Omental fat pad (tissue), 4 donors: ENCODE measurements at places on chromosomes 7 and 10. TPM values are rescaled to one million over a fixed set of nuclear protein-coding genes. Genes with fewer than 3 reads are reported as not detected.

HNRNPF gene
- total RNA-seq = 151 TPM

SPDYE9 gene
- not detected for total RNA-seq

KNDC1 gene
- total RNA-seq = 1.6 TPM

MYPN gene
- not detected for total RNA-seq

FOXI2 gene
- not detected for total RNA-seq

ICA1 gene
- total RNA-seq = 61.8 TPM

MYO3A gene
- not detected for total RNA-seq

DNA sequence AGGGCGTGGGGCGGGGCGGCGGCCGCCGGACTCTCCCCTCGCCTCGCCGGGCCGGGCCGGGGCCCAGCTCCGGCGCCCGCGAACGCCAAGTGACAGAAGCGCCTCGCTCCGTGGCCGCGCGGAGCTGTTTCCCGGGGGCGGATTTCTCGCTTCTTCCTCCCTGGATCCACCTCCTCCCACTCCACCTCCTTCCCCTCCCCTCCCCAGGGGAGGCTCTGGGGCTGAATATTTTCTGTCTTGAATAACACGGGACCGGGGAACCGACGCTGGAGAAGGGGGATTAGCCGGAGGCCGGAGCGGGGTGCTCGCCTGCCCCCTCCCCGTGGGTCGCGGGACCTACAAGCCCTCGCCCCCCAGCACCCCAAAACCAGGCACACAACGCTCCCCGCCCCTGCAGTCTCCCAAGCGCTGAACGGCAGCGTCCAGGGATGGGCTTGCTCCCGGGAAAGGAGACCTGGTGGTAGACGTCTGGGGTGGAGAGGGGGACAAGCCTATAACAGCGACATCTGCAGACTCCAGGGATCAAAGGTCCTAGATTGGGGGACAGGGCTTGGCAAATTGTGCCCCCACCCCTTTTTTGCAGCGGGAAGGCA is at the start of gene ARHGAP21:
Gene ARHGAP21 (minus strand): TSS at position 100 of the 593 bp plus-strand sequence. CDS start 1,988 bp downstream, outside the sequence.
- DNase-seq = no peak
